ENCODE measurements at places on chromosomes 5 and 9.

GRCh38 chr9:99050292-99050911 lies 54.5 kb upstream of the TGFBR1 start:
- no peak for DNase-seq

GRCh38 chr9:37678789-37679273 lies 28.1 kb downstream of the FRMPD1 start:
- DNase-seq: no peak

DNA sequence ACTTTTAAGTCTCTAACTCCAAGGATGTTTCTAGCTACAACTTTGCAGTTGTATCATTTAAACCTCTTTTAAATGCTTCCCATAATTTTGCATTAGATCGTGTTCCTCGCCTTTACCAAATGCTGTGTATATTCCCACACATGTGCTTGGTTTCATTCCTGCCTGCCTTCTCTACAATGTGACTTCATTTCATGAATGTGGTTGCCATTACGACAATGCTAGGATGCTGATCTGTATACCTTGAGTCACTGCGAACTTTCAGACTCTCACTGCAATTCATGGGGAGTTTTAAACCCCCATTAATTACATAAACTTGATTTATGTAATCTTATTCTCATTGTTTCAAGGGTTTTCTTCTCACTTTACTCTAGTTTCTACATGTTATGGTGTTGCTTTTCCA lies 50.3 kb downstream of the UBE2QL1 start:
- no peak for DNase-seq

- no peak for DNase-seq
Measured at GRCh38 chr9:121292051-121292450, 24.1 kb downstream of the GSN start.

All from HFF-Myc (cell line).